PC-9 (cell line): ENCODE measurements at places on chromosomes 2 and 18.

GRCh38 chr18:34492652-34493051, 217.4 kb upstream of the DTNA start:
- peak overlapping the region; percentile 39; the same call in 1 of the 2 replicates for H3K4me3 ChIP-seq
- no peak overlapping the region for H3K27ac ChIP-seq
- peaks cover 3% of the 10 kb centered on the region; the same call in 1 of the 2 replicates for H3K27me3 ChIP-seq
- DNase-seq, result no peak

DNA sequence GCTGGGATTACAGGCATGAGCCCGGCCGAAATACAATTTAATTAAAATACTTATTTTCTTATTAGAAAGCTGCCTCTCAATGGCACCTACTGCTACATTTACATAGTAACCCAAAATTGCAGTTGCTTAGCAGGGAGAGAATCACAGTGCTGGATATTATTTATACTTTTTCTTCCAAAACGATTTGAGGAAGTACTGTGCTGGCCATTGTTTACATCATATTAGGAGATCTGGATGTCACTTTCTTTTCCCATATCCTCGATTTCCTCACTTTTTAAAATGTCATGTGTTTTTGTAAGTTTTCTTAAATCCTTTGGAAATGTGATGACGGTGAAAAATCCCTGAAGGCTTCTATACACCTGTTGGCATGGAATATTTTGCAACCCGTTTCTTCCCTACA, 3.4 kb upstream of the SP3 start:
- no peaks in the 10 kb centered on the region for H3K27me3 ChIP-seq
- no peak for DNase-seq
- H3K27ac ChIP-seq, result no peak overlapping the region
- peaks cover 39% of the 10 kb centered on the region for H3K4me1 ChIP-seq
- H3K36me3 ChIP-seq, result no peaks in the 10 kb centered on the region

DNA sequence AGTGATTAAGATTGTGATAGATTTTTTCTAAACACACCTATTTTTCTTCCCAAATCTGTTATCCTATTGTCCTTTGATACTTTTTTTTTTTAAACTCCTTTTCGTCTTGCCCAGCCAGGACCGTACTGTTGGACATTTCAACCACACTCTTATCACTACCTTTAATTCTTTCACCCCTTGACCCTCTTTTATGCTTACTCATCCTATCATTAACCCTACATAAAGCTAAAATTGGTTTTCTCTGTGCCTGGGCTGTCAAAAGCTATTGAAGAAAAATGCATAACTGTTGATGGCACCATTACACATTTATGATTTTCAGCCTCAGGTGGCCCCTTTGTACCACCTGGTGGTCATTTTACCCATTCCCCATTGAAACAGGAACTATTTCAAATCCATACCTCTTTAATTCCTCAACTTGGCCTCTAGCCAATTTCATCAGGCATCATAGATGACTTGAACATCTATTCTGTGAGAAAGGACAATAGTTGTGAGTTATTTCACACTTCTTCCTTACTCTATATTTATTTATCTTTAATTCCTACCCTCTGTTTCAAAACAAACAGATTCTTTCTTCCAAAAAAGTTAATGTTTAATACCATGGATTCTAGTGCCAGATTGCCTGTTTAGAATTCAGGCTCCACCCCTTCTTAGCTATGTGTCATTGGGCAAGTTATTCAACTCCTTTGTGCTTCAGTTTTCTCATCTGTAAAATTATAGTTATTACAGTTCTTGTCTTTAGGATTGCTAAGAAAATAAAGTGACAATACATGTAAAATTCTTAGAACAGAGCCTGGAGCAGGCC, 258.6 kb downstream of the CAMKMT start:
- H3K36me3 ChIP-seq, result no peaks in the 10 kb centered on the region
- H3K4me3 ChIP-seq, result no peak overlapping the region
- 0 out of 2 replicates have a peak, but pooled peaks cover 5% of the 10 kb centered on the region for H3K4me1 ChIP-seq
- no peak for DNase-seq

GRCh38 chr2:222693837-222694236, 22.4 kb downstream of the MOGAT1 start:
- H3K4me1 ChIP-seq, result no peaks in the 10 kb centered on the region
- H3K36me3 ChIP-seq, result no peaks in the 10 kb centered on the region
- no peak for DNase-seq
- H3K27ac ChIP-seq, result no peak overlapping the region
- H3K27me3 ChIP-seq, result no peaks in the 10 kb centered on the region

DNA sequence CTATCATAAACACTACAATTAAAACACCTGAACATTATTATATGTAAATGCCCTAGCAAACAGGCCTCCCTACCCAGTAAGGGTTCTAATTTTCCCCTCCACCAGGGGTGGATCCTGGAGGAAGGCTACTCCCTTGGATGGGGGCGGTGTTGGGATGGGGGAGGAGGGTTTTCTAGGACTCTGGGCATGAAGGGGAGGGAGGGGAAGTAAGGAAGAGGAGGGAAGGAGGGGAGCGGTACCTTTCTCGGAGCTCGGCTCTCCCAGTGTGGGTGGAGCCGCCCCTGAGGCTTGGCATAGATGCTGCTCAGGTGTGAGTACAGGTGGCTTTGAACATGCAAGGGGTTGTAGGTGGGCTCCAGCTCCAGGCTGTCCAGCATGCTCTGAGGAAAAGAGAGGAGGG, 5.4 kb downstream of the DOK1 start:
- no peak for DNase-seq
- no peak overlapping the region for H3K27ac ChIP-seq
- no peaks in the 10 kb centered on the region for H3K27me3 ChIP-seq
- H3K36me3 ChIP-seq, result no peaks in the 10 kb centered on the region
- H3K4me3 ChIP-seq, result no peak overlapping the region

DNA sequence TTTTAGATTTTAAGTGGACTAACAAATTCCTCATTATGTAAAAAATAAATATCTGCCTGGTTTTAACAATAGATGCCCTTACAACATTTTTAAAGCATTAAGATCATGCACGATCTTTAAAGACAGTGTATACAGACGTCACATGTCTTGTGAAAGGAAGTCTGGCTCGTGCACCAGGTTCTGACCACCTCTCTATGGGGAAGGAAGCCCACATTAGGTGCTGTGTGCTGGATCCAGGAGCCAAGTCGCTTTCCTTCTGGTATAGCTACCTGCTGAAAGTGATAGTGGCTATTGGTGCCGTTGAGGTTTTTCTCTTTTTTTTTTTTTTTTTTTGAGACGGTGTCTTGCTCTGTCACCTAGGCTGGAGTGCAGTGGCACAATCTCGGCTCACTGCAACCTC, 116.5 kb downstream of the NCK2 start:
- H3K4me1 ChIP-seq, result peaks cover 29% of the 10 kb centered on the region
- H3K27me3 ChIP-seq, result no peaks in the 10 kb centered on the region
- no peak overlapping the region for H3K27ac ChIP-seq
- no peak overlapping the region for H3K4me3 ChIP-seq
- DNase-seq, result no peak

GRCh38 chr2:57906152-57906732, 140.4 kb upstream of the VRK2 start:
- H3K36me3 ChIP-seq, result no peaks in the 10 kb centered on the region
- H3K27me3 ChIP-seq, result no peaks in the 10 kb centered on the region
- no peak overlapping the region for H3K4me3 ChIP-seq
- DNase-seq, result peak; percentile 52

DNA sequence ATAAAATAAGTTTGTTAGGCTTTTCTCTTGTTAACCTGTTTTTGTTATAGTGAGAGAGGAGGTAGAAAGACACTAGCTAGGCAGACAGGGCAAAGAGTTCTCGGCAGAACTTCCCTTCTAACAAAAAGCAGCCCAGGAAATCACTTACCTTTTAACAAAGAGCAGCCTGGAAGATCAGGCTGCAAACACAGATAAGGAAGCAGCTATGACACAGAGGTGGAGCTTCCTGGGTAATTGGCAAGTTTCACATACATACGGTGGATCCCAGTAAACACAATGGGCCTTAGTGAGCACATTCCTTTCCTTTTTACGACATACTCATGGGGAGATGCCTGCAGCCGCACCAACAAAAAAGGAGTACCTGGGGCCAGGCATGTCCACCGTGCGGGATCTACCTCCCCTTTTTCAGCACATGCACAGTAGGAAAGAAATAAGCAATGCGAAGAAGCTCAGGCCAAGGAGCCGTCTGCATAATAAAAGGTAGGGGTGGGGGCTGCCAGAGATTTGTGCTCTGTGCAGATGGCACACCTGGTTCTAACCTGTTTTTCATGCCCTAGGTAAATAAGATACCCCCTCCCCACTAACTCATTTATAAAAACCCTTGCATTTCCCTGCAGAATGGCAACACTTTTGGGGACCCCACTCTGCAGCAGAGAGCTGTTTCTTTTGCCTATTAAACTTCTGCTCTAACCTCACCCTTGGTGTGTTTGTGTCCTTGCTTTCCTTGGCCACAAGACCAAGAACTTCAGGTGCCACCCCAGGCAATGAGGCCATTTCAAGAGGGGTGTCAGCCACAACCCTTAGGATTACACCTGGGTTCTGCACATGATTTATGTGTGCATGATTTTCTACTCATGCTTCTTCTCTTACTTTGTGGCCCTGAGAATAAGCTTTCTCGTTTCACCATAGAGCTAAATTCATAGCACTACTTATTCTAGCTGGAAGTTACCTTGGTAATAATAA, 26.5 kb downstream of the MDH1 start:
- peak; percentile 57 for DNase-seq
- H3K27me3 ChIP-seq, result no peaks in the 10 kb centered on the region
- no peaks in the 10 kb centered on the region for H3K36me3 ChIP-seq
- H3K4me3 ChIP-seq, result peak overlapping the region; percentile 51
- H3K4me1 ChIP-seq, result peaks cover 38% of the 10 kb centered on the region

DNA sequence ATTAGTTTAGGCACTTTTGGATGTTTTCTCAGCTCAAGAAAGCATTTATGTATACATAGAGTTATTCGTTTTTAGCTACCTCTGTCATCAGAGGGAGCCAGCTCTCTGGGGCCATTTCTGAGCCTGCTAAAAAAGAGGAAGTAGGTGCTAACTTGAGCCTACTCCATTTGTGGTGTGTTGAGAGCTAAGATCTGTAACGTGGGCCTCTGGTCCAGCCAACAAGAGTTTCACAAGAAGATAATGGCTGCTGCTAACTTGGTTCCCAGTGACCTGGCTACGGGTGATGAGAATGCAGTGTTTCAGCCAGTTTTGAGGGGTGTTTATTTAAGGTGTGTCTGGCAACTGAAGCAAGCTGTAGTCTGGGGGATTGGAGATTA, 182.5 kb downstream of the PRKCE start:
- H3K4me3 ChIP-seq, result no peak overlapping the region
- H3K27ac ChIP-seq, result no peak overlapping the region
- DNase-seq, result no peak
- H3K36me3 ChIP-seq, result no peaks in the 10 kb centered on the region
- no peaks in the 10 kb centered on the region for H3K27me3 ChIP-seq

GRCh38 chr2:133791191-133791590, 222.9 kb upstream of the NCKAP5 start:
- no peak overlapping the region for H3K27ac ChIP-seq
- DNase-seq, result no peak
- H3K36me3 ChIP-seq, result no peaks in the 10 kb centered on the region
- H3K4me1 ChIP-seq, result no peaks in the 10 kb centered on the region
- H3K27me3 ChIP-seq, result no peaks in the 10 kb centered on the region; the same call in 1 of the 2 replicates

GRCh38 chr2:104781151-104781550, 72.8 kb upstream of the POU3F3 start:
- no peaks in the 10 kb centered on the region for H3K4me1 ChIP-seq
- H3K4me3 ChIP-seq, result no peak overlapping the region
- no peak overlapping the region for H3K27ac ChIP-seq
- no peaks in the 10 kb centered on the region for H3K36me3 ChIP-seq
- H3K27me3 ChIP-seq, result peaks cover 37% of the 10 kb centered on the region

- no peak overlapping the region for H3K4me3 ChIP-seq
- H3K36me3 ChIP-seq, result no peaks in the 10 kb centered on the region
- no peak for DNase-seq
- H3K27me3 ChIP-seq, result peaks cover 73% of the 10 kb centered on the region
- H3K4me1 ChIP-seq, result no peaks in the 10 kb centered on the region
Measured at GRCh38 chr18:78739882-78740677, 239.5 kb upstream of the SALL3 start.

GRCh38 chr18:35697869-35698268, 116.3 kb downstream of the GALNT1 start:
- no peak for DNase-seq
- no peaks in the 10 kb centered on the region for H3K4me1 ChIP-seq
- no peaks in the 10 kb centered on the region for H3K36me3 ChIP-seq

DNA sequence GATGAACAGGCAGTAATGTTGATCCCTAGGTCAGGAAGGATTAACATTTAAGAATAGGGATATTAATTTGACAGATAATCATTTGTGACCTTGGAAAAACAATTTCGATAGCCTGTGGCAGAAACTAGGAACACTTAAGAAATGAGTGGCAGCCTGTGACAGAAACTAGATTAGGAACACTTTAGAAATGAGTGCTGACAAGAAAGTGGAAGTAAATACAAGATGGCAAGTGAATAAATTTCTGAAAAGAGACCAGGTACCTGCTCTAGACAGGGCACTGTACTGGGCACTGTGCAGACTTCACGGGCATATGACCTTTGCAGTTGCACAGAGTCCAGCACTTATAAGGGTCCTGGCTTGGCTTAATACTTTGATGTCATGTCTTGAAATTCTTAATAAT, 5.5 kb upstream of the HNRNPA3 start:
- no peaks in the 10 kb centered on the region for H3K27me3 ChIP-seq
- no peak for DNase-seq

DNA sequence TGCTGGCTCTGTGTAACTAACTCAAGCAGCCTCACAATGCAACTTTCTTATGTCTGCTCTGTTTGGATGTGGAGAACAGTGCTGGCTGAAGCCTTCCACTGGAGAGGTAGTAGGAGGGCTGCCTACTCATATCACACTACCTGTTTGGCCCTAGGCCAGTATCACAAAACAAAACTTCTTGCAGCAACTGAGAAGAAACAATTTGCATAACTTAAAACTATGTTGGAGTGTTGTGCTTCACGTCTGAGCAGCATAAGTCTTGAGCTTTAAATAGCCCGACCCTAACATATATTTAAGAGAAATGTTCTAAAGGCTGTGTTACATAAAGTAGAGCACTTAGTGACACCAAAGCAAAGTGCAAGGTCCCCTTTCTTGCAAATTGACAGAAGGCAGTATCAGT, 204.9 kb upstream of the ACVR2A start:
- peaks cover 13% of the 10 kb centered on the region for H3K4me1 ChIP-seq
- no peak overlapping the region for H3K4me3 ChIP-seq
- H3K27ac ChIP-seq, result no peak overlapping the region
- H3K27me3 ChIP-seq, result no peaks in the 10 kb centered on the region
- no peaks in the 10 kb centered on the region for H3K36me3 ChIP-seq

DNA sequence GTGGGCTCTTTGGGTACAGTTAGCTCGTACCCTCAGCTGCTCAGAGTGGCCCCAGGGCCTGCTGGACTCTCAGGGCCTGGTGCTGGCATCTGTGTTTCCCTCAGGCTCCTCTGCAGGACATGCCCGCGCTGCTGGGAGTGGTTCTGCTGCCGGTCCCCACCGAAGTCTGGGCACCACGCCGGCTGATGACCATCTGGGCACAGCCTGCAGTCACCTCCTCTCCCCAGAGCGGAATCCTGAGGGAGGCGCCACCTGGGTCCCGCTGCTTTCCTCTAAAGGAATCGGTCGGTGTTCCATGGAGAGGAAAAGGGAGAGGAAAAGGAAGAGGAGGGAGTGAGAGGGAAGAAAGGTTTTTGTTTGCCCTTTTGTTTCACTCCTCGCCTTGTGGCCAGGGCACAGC, 43.6 kb downstream of the MC2R start:
- H3K4me1 ChIP-seq, result no peaks in the 10 kb centered on the region
- H3K27me3 ChIP-seq, result peaks cover 88% of the 10 kb centered on the region
- H3K4me3 ChIP-seq, result no peak overlapping the region
- no peaks in the 10 kb centered on the region for H3K36me3 ChIP-seq
- no peak overlapping the region for H3K27ac ChIP-seq

GRCh38 chr2:235399895-235400294, 93.9 kb upstream of the AGAP1 start:
- no peaks in the 10 kb centered on the region for H3K36me3 ChIP-seq
- no peak overlapping the region for H3K4me3 ChIP-seq
- no peak overlapping the region for H3K27ac ChIP-seq
- DNase-seq, result no peak
- H3K4me1 ChIP-seq, result peaks cover 20% of the 10 kb centered on the region
